ENCODE measurements at places on chromosomes 4 and X. TPM values are rescaled to one million over a fixed set of nuclear protein-coding genes. Genes with fewer than 3 reads are reported as not detected.

The MSX1 gene
- 7.5 TPM for total RNA-seq

The APLN gene
- 1.3 TPM for total RNA-seq

The NXT2 gene
- total RNA-seq: 6.7 TPM

The FGFR3 gene
- 5.4 TPM for total RNA-seq

The TMEM131L gene
- total RNA-seq: 15.2 TPM

The HSFX4 gene
- total RNA-seq: not detected

The TACR3 gene
- not detected for total RNA-seq

The IBSP gene
- not detected for total RNA-seq

- DNase-seq: no peak
Observed at GRCh38 chr4:35975617-35976355, 268.5 kb downstream of the ARAP2 start.

DNA sequence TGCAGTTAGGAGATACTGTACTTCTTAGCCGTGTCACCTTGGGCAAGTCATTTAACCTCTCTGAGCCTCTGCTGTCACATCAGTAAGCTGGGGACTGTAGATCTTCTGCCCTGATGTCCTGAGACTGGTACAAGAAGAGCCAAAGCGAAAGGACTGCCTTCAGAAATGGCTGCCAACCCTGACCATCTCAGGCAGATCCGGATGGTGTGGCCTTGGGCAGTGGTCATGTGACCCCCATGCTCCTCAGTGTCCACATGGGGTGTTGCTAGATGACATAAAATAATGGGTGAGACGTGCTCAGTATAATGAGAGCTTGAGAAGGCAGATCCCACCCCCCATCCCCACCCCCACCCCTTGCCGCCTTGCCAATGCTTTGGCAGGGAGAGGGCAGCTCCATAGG lies 60.4 kb upstream of the MTM1 start:
- no peak for DNase-seq

DNA sequence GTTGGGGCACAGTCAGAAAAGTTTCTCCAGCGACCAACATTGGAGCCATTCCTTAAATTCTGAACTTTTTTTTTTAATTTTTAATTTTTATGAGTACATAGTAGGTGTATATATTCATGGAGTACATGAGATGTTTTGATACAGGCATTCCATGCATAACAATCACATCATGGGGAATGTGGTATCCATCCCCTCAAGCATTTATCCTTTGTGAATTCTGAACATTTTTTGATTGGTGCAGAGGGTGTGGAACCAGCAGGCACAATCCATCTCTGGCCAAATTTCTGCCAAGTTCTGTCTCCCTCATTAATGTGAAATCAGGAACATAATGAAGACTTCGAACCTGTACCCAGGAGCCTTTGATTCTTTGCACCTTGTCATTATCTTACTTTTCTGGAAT lies 267.0 kb downstream of the FRMPD4 start:
- DNase-seq: no peak

GRCh38 chrX:143664302-143664701 lies 28.4 kb upstream of the SLITRK4 start:
- DNase-seq: no peak

- DNase-seq: no peak
Observed at GRCh38 chr4:152996111-152996571, 60.0 kb downstream of the FHDC1 start.

GRCh38 chrX:23554304-23554703 lies 113.0 kb upstream of the PRDX4 start:
- DNase-seq: no peak

DNA sequence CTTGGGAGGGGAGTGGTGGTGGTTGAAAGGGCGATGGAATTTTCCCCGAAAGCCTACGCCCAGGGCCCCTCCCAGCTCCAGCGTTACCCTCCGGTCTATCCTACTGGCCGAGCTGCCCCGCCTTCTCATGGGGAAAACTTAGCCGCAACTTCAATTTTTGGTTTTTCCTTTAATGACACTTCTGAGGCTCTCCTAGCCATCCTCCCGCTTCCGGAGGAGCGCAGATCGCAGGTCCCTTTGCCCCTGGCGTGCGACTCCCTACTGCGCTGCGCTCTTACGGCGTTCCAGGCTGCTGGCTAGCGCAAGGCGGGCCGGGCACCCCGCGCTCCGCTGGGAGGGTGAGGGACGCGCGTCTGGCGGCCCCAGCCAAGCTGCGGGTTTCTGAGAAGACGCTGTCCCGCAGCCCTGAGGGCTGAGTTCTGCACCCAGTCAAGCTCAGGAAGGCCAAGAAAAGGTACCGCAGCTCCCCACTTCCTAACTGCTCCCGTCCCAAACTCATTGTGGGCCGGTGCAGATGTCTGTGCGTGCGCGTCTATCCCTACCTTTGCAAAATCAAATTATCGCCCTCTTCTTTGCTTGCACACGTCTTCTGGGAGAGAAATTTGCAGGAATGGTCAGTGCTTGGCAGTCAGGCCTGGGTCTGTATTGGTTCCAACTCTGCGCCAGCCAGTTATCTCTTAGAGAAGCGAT lies 533 bp downstream of the IL15 start:
- peak; percentile 62 for DNase-seq

DNA sequence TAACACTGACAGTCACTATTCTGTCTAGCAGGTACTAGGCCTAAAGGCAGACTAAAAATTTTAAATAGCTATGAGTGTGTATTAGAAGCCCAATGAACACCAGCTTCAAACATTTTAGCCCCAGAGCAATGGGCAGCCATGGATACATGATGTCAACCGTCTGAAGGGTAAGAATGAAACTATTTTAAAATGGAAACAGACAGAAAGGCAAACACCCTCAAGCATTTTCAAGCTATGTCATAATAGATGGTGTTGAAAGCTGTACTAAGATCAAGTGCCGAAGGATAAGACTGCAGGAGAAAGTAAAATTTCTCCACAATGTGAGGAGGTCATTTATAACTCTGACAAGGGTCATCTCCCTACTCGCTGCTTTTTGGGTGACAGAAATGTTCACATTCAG lies 225.0 kb downstream of the COL25A1 start:
- no peak for DNase-seq

DNA sequence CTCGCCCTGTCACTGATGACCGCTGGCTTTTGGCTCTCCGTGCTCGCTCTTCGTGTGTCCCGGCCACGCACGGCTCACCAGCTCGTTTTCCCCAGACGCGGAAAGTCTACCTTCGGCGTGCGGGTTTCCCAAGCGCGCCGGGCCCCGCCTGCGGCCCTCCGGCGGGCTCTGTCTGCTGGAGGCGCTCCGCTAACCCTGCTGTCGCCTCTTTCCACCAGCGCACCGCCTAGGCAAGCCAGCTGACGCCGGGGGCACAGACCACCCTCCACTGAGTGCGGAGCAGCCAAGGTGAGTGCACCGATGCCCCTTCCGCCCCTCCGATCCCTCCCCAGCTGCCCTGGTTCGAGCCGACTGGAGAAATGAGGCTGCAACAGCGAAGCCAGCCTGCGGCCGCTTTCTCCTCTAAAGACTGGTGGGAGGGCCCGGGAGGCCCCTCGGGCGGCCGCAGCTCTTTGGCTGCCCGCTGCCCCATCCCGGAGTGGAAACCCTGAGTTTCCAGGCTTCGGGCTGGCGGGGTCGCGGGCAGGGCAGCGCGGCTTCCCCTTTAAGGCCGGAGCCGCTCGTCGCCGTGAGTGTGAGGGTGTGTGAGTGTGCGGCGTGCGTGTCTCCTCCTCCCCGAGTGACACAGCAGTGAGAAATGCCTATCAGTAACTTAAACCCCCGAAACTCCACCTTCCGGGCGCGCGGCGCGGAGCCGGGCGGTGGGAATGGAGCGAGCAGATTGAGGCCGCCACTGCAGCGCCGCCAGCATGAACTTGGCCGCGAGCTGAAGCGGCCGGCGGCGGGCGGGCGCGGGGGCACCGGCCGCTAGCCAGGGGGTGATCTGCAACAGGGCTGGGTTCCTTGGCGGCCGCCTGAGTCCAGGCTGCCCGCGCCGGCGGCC lies at the start of gene MAMLD1:
Gene MAMLD1 (plus strand): TSS at position 719 of the 883 bp plus-strand sequence. CDS start 82,200 bp downstream, outside the sequence.
- DNase-seq: peak; percentile 84

DNA sequence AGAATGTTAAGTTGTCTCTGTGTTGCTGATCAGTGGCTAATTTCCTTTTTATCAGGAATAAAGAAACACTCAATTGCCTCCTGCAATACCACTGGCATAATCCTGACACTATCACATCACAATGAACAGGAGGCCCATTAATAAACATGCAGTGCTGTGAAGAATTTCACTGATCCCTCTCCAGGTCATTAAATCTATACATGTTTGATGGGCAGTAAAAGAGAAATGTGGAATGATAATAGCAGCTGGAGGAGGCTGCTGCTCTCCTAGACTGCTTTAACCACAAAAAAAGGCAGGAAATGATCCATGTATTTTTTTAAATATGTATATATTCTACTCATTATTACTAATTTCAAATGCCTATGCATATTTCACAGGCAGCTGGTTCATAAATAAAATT lies 202.1 kb downstream of the CENPC start:
- no peak for DNase-seq

GRCh38 chr4:80294206-80294605 lies 27.7 kb downstream of the FGF5 start:
- DNase-seq: no peak

GRCh38 chr4:76105652-76106051 lies 31.1 kb downstream of the ART3 start:
- DNase-seq: no peak

DNA sequence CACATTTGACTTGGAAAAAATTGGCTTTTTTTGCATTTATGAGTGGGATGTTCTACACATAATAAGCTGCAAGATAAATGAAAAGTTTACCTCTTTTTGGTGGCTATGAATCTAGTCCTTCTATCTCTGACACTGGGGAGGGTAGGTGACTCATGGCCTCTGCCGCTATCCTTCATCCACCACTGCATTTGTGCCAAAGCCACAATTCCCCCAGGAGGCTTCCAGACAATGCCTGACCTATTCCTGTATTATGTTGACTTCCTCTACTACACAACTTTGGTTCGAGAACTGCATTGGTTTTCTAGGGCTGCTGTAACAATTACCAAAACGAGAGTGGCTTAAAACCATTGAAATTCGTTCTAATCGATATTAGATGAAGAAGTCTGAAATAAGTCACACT lies 245.6 kb downstream of the TRAM1L1 start:
- peak; percentile 56 for DNase-seq

- no peak for DNase-seq
Observed at GRCh38 chrX:10171249-10171648, 14.5 kb downstream of the CLCN4 start.

GRCh38 chrX:46257451-46257879 lies 287.8 kb downstream of the ZNF674 start:
- DNase-seq: no peak

DNA sequence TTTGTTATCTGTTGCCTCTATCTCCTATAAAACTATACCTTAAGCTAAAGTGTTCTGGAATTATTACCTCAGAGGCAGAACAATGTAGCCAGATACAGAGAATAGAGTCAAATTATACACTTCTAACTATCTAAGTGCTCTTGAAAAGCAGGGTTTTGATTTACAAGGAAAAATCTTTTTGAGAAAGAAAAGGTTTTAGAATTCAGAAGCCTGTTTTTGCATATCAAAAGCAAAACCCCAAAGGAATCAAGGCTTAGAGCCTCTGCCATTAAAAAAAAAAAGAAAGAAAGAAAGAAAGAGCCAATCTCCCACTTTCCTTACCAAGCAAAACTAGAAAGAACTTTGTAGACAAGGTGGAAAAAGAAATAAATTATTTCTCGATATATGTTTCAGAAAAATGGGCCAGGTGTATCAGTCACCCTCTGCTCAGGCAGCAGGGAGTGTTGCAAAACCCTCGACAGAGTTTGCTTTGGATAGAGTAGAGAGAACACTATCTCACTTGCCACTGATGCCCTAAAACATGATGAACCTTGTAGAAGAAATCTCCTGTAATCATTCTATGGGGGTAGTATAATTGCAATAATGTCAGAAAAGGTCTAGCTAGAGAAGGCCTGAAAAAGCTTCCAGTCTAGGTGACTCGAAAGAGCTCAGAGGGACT lies 318.3 kb downstream of the PCDH10 start:
- DNase-seq: no peak

- DNase-seq: no peak
Observed at GRCh38 chr4:12612876-12613275, 871.3 kb downstream of the RAB28 start.

DNA sequence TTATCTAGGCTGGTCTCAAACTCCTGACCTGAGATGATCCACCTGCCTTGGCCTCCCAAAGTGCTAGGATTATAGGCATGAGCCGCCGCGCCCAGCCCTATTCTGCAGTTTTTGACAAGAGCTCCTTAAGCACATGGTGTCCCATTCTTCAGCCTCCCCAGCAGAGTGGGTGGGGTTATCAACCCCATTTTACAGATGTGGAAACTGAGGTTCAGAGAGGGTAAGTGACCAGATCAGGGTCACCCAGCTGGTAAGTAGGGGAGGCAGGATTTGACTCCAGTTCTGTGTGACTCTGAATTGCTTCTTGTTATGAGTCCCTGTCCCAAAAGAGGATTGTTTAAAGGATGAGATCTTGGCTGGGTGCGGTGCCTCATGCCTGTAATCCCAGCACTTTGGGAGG lies 14.5 kb downstream of the MAN2B2 start:
- DNase-seq: no peak

DNA sequence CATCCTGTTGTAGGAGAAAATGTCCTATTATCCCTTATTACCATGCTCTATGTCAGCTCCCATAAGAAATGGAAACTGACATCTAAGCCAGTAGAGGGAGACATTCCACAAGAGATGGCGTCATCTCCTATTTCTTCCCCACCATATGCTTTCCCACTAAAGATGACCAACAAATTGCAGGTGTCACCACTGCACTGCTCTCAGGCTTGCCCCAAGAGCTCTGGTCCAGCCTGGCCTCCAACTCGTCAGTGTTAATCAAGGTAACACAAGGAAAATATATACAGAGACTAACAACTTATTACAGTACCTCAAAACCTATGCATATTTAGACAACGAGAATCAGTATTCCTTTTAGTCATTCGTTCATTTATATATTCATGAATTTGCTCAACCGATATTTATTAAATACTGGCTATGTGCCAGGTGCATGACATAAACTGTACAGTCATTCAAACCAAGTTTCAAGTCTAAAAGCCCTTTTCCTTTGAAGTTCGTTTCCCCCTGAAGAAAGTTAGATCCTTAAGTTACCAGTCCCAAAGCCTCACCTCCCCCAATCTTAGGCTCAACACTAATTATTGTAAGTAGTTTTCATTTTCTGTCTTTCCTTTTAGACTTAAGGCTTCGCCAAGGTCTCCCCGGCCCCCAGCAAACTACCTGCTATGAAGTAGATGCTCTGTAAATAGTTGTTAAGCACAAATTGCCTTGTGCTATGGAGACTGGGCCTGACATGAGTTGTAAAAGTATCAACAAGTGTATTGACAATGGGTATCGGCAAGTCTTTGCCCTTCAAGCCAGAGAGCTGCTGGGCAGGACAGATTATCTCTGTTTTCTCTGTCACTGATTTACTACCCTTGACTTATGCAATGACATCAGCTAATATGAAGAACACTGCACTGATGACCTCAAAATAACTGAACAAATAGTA lies 3.1 kb upstream of the FGB start:
- no peak for DNase-seq

Data from sciatic nerve (tissue), 2 donors.